AG20443 (cell line): ENCODE measurements at places on chromosomes 6 and 20.

GRCh38 chr20:25402583-25402982, 4.9 kb upstream of the GINS1 start:
- DNase-seq: no peak

DNA sequence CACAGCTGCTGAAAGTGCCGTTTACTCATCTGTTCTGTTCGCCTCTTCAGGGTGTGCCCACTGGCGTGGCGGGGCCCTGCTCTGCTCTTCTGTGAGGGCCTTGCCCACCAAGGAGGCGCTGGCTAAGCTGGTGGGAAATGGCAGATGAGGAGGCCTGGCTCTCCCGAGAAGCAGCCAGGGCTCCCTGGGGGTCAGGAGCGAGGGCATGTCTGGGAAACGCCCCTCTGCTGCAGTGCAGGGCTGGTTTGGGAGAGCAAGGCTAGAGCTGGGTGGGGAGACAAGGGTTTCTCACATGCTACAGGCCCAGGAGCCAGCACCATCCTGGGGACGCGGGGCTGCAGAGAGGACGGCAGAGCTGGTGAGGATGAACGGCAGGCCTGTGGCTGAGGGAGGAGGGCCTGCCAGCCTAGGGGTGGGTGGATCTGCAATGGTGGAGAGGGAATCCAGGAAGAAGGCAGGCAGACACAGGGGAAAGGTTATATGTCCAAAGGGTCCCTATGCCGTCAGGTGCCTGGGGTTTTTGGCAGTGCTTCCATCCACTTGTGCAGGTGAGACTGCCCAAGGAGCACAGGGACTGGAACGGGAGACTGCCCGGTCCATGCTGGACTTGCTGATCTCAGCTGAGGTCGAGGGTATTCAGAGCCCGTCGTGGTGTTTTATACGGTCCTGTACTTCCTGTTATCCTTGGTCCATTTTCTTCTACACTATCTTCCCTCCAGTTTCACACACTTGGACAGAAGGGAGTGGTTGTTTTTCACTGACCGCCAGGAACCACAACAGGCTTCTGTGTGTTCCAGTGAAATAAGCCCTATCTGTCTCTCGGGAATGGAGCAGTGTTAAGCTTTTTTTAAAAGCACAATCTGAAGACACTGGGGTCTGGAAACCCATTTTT, 119.2 kb downstream of the SYCP2 start:
- no peak for DNase-seq

DNA sequence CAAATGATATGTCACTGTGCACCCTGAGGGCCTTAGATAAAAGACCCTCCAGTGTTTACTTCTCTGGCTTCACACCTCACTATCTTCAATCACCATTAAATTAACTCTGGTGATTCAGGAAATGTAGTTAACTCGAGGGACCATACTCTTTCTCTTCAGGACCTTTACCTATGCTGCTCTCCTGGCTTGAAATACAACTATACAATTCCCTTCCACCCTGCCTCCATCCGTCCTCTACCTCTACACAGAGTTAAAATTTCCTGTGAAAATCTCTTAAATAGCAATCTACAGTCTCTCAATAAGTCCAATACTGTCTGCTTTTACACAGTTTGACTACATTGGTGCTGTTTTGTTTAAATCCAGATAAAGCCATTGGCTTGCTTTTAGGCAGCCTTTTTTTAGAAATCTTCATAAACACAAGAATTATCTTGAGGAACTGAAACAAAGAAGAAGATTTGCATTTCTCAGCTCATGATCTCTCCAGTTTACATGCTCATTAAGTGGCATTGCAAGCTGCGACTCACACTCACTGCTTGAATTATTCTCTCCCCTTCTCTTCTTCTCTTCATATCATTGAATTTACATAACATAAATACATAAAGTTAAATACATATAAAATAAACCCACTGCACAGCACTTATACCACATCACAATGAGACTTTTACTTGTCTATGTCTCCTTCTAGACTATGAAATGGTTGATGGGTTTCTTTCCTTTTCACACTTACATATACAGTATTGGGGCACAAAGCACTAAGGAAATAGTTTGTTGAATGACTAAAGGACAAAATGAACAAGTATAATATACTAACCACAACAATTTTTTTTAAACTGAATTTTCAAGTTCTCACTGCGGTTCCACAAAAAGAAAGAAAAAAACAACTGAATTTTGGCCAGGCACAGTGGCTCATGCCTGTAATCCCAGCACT, 239.0 kb upstream of the KCNQ5 start:
- DNase-seq: no peak

- DNase-seq: no peak
These were observed 177.9 kb upstream of the ZNF184 start for GRCh38 chr6:27650620-27651370.

- no peak for DNase-seq
These were observed 130.9 kb downstream of the SULF2 start for GRCh38 chr20:47654370-47654769.

DNA sequence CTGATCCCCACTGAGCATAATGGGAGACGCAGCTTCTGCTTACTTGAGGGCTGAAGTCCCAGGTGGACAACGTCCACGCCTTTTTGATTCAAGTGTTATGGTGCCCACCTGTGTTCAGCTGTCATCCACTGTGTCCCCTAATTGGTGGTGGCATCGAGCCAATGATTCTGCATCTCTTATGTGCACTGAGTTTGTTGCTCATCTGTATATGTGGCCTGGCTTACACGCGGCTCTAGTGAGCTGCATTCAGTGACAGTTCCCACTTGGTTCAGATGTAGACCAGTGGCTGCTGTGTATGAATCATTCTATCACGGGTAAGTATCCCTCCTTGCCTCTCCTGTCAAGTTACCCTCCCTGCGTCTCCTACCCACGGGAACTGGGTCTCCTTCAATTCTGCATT, 131.2 kb upstream of the CLDN20 start:
- no peak for DNase-seq

- DNase-seq: no peak
These were observed 30.6 kb upstream of the ME1 start for GRCh38 chr6:83461438-83461837.

- no peak for DNase-seq
These were observed 499.6 kb downstream of the RFPL4B start for GRCh38 chr6:112846681-112847080.

DNA sequence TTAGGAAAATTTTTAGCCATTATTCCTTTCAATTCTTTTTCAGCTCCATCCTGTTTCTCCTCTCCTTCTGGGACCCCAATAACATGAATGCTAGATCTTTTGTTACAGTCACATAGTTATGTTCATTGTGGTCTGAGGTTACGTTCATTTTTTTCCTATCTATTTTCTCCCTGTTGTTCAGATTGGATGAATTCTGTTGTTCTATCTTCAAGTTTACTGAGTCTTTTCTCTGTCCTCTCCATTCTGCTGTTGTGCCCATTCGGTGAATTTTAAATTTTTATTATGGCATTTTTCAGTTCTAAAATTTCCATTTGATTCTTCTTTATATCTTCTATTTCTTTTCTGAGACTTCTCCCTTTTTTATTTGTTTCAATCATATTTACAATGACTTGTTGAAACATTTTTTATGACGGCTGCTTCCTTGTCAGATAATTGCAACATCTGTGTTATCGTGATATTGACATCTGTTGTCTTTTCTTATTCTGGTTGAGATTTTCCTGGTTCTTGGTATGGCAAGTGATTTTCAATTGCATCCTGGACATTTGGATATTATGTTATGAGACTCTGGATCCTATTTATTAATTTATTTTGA, 12.6 kb upstream of the DDR1 start:
- DNase-seq: no peak

DNA sequence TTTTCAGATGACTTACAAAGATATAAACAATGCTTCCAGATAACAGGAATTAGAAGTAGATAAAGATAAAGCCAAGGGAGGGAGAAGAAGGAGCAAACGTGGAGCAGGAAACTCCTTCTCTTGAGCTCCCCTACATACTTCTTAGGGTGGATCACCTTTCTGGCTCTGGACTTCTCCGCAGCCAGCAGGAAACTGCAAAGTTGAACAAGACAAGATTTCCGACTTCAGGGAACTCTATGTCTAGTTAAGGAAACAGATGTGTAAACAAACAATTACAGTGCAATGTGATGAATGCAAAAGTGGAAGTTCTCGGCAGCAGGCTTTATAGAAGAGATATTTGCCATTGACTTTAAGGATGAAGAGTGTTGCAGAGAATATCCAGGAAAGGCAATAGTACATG, 134.0 kb upstream of the MARCKS start:
- DNase-seq: no peak

- no peak for DNase-seq
These were observed 166.3 kb downstream of the SLC35B3 start for GRCh38 chr6:8269094-8269493.

DNA sequence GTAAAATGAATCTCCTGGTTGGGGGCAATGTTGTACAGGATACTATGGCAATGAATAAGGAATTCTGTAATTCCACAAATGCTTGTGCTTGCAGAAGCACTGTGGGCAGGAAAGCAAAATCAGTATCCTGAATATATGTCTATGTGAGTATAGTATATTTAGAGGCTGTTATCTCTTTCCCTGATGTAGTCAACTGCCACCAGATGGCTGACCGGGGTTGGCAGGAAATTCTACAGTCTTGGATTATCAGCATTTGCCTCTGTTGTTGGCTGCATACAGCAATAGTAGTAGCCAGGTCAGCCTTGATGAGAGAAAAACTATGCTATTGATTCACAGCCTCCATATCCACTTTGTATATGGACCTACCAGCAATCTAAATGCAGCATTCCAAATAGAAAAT, 425.1 kb upstream of the JAG1 start:
- no peak for DNase-seq

DNA sequence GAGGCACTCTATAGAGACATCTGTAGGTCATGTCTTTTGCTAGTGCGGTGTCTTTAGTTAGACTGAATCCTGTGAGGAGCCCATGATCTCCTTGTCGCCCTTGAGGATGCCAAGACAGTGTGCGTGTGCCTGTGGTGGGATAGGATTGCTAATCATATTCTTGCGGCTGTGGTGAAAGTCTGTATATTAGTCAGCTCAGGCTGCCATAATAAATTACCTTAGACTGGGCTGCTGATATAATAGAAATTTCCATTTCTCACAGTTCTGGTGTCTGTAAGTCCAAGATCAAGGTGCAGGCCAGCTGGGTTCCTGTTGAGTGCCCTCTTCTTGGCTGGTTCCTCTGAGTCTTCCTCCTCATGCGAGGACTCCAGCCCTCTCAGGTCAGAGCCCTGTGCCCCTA, 141.2 kb downstream of the JARID2 start:
- peak; percentile 52 for DNase-seq

DNA sequence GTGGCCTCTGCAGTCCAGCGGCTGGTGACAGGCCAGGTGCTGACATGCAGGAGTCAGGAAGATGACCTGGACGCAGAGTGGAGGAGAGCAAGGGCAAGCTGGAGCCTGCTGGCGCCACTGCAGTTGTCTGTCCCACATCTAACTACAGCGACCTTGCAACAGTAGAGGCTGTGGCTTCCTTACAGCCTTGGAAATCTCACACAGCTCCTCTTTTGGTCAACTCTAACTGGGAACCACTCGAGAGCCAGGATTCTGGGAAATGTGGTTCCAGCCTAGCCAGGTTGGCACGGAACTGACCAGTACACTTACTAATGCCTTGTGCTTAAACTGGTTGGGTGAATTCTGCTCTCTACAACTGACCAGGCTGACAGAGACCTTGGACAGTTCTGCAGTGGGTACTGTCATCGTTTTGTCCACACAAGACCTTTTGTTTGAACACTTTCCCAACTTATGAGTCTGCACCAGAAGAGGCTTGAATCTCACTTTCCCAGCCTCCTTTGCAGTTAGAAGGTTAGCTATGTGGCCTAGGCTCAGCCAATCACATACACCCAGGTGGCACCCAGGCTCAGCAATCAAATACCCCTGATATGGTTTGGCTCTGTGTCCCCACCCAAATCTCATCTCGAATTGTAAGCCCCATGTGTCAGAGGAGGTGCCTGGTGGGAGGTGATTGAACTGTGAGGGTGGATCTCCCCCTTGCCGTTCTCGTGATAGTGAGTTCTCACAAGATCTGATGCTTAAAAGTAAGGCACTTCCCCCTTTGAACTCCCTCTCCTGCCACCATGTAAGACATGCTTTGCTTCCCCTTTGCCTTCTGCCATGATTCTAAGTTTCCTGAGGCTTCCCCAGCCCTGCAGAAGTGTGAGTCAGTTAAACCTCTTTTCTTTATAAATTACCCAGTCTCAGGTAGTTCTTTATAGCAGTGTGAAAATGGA, 153.5 kb downstream of the ZMYND8 start:
- no peak for DNase-seq

GRCh38 chr6:39369987-39370386, 47.5 kb upstream of the KCNK16 start:
- DNase-seq: no peak

- DNase-seq: no peak
These were observed 676.5 kb downstream of the TENT5A start for GRCh38 chr6:81075974-81076373.

DNA sequence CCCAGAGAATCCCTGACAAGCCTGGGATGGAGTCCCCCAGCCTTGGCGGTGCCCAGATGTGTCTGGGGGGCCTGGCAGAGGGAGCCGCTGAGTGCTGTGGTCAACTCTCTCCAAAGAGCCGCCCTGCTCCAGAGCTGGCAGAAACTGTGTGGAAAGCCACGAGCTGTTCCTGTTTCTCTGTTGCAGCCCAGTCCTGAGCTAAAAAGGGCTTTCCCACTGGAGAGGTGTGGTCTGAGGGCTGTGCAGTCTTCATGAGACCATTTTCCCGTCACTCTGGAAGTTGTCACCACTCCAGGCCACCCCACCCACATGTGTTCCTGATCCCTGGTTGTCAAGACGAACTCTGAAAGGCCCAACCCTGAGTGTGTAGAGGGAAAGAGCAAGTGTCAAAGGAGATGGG, 99.7 kb upstream of the KCNK16 start:
- DNase-seq: peak; percentile 58
